ENCODE measurements at places on chromosomes 2 and 18. TPM values are rescaled to one million over a fixed set of nuclear protein-coding genes. Genes with fewer than 3 reads are reported as not detected.

IL1R1 gene
- 14.6 TPM for total RNA-seq

TSHZ1 gene
- 33.5 TPM for total RNA-seq

SERPINB3 gene
- not detected for total RNA-seq

CLEC4F gene
- total RNA-seq, result 0.18 TPM

OSBPL6 gene
- 0.53 TPM for total RNA-seq

TMEM150A gene
- total RNA-seq, result 25.2 TPM

DNA sequence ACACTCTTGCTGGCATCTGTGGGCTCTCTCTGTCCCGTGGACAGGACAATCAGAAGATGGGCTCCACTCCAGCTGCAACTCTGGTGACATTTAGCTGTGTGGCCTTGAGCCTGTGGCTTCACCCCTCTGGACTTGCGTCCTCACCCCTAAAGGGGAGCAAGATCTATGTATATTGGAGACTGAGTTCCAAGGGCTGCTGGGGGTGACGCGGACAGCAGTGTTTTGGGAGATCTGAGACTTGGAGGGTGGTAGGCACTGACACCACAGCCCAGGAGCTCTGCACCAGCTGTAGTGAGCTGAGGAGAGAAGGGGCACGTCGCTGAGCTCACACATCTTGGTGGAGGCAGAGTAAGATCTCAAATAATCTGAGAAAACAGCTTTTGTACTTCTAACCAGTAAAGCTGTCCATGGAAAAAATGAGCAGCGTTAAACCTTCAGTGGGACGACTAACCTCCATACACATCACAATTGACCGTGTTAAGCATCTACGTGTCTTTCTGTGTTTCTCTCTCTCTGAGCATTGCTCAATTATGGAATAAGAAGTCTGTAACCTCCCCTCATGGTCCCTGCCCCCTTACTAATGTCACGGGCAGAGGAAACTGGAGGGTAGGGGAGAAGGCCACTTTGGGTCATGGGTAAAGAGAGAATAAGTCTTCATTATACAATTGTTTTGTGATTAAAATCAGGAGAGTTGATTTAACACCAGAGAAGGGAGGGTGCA, 85.8 kb downstream of the SH3RF3 start:
- no peak for DNase-seq

DNA sequence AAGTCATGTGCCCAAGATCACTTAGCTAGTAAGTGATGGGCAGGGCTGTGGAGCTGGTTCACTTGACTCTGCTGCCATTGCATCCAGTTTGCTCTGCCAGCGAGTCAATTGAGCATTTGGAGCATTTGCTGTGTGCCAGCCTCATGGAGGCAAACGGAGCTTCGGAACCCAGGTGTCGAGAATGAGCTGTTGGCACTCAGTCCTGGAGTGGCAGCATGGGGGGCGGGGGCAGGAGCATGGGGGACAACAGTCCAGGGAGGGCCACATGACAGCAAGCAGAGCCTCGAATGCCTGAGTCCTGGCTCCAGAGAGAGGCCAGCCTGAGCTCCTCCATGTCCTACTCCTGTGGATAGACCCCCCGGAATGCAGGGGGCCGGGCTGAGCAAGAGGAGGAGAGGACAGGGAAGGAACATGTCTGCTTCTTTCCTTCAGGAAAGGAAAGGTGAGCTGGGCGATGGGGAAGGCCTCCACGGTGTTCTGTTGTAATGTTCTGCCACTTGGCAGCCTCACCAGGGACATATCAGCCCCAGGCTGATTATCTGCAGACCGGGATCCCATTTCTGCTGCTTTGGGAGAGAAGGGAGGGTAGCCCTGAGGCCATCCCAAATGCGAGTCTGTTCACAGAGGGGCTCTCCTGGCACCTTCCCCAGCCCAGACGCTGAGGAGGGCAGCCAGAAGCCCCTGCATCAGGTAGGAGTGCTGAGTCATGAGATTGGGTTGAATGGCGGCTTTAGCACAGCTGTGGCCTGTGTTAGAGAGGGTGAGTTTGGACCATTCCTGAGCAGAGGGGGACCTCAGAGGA, 59.6 kb downstream of the HPCAL1 start:
- no peak for DNase-seq

DNA sequence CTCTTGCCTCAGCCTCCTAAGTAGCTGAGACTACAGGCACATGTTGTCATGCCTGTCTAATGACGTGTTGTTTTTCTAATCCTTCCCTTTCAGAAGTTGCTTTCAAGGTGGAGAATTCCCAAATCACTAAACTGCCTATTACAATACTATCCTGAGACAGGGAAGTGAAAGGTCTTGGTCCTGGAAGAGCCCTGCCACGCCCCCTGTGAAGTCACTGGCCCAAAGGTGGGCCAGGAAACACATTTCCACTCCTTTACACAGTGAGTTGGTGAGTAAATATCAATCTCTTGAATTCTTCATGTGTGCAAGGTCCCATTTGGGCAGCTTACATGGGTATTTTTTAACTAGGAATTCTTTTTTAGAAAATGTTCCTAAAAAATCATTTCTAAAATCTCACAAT, 150.1 kb downstream of the THADA start:
- no peak for DNase-seq

DNA sequence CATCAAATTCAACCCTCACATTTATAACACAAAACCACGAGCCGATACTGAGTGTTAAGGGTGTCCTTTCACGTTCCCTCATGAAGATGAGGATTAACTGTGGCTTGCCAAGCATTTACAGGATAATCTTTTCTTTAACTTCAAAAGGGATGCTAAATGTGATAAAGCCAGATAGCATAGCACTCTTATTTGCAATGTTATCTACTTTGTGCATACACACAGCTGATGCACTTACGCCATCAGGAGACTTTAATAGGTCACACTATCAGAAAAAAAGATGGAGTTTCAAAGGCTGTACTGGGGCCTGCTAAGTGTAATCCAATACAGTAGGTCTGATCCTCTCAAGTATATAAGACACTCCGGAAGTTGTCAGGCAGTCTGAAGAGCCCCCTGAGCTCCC, 572.7 kb downstream of the PIK3C3 start:
- no peak for DNase-seq

DNA sequence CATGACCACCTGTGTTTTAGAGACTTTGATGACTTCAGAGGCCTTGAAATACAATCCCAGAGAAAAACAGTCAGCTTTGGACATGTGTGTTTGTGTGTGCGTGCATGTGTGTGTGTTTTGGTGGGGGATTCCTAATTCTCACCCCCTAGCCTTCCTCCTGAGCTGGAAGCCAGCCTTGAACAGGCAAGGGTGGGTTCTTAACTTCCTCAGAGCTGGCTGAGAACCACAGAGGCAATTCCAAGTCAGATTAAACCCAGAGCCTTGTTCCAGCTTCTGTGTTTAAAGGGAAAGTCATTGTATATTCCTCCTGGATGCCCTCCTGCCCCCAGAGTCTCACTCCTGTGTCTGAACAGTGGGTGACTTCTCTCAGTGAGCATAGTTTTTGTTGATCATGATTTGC, 45.2 kb upstream of the MGAT4A start:
- DNase-seq, result no peak

- no peak for DNase-seq
These were observed 19.4 kb downstream of the CFLAR start for GRCh38 chr2:201135386-201135785.

DNA sequence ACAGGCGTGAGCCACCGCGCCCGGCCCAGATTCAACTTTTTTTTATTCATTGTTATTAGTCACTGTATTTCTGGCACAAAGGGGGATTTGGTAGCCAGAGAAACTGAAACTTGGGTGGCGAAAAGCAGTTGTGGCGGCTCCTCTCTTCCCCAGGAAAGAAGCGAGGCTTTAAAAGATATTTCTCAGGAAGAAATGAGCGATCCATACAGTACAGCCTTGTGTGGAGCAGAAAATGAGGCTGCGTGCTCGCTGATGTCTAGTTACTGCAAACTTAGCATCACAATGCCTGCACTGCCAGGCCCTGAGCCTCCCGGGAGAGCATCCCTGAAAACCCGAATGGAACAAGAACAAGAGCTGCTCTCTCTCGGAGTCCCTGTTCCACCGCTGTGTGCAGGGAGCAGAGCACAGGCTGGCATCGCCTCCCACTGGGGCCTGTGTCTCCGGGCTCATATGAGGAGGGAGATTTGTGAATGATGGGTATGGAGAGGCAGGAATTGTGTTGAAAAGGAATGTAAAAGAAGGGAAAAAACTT, 234.0 kb downstream of the ZNF516 start:
- no peak for DNase-seq

GRCh38 chr2:101114815-101115214, 36.4 kb downstream of the TBC1D8 start:
- DNase-seq, result no peak
